ENCODE measurements at places on chromosomes 16 and 17.

GRCh38 chr17:28347261-28347891 lies 10.0 kb downstream of the POLDIP2 start:
- DNase-seq: no peak

DNA sequence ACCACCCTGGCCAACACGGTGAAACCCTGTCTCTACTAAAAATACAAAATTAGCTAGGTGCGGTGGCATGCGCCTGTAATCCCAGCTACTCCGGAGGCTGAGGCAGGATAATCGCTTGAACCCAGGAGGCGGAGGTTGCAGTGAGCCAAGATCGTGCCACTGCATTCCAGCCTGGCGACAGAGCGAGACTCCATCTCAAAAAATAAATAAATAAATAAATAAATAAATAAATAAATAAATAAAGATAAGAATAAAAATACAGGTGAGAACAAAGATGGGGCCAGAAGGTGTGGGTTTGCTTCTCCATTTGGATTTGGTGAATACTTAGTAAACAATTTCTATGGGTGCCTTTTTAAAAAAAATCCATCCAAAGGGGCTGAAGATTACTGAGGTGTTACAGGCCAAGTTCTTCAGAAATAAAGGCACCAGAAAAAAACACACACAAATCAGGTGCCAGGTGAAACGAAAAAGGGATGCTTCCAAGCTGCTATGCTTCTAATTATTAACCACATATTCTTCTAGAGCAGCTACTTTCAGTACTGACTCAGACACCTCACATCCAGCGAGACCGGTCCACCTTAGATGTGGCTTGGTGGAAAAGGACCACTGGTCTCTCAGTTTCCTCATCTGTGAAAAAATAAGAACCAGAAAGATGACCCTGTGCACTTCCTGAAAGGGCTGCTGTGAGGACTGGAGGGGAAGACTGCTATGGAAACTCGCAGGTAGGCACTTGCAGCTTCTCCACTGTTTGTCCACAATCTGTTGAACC lies 9.2 kb downstream of the GLYR1 start:
- DNase-seq: no peak

DNA sequence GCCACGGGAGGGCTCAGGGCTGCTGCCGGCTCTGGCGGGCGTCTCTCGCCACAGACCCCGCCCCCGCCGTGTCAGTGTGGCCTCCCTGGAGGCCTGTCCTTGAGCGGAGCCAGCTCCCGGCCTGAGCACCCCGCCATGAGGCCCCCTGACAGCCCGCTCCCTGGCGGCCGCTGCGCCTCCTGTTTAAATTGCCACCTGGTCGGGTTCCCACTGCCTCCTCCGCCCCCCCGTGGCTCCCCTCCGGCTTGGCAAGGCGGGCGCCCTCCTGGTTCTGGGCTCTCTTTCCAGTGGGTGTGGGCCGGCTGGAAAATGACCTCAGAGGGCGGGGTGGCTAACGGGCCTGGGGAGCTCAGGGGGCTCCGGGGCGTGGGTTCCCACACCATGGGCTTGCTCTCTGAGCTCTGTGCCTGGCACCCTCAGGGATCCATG lies 42.1 kb upstream of the SSTR5 start:
- no peak for DNase-seq

GRCh38 chr17:49344914-49345313 lies 17.1 kb downstream of the ZNF652 start:
- DNase-seq: no peak

DNA sequence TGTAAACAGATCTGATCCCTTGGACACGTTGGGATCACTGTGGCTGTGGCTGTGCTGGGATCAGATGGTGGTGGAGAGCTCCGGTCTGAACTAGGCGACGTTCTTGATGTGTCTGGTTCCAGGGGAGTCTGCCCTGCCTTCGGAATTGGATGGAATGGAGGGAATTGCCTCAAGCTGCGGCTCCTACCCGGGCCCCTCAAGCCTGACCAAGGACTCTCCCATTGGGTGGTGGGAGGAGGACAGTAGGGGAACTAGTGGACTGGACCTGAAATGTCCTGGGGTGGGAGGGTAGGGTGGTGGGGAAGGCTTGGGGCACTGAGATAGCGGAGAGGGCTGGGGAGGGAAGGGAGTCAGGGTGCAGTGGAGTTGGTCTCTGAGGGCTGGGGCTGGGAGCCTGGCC lies 3.2 kb upstream of the UBALD1 start:
- no peak for DNase-seq

- DNase-seq: no peak
Measured at GRCh38 chr17:4679658-4680057, 24.3 kb downstream of the PELP1 start.

GRCh38 chr17:60138769-60139437 lies 10.9 kb upstream of the CA4 start:
- no peak for DNase-seq

GRCh38 chr17:58974354-58974753 lies 132.3 kb downstream of the TRIM37 start:
- no peak for DNase-seq

GRCh38 chr17:68053231-68054013 lies 17.9 kb downstream of the KPNA2 start:
- no peak for DNase-seq

- DNase-seq: no peak
Measured at GRCh38 chr17:64920026-64920418, 744 bp upstream of the LRRC37A3 start.

DNA sequence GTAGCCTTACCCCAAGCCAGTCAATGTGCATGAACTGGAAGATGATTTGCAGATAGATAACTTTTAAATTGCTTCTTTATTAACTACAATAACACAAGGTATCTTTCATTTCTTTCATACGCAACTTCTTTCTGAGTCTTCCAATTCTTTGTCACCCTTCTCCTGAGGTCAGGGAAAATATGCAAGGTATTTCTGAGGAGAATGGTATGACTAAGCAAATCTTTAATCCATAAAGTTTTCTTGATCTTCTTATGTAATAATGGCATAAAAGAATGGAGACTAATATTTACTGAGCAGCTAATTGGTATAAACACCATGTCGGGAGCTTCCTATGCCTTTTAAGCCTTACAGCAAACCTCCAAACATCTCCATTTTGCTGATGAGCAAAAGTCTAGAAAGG lies 438.9 kb downstream of the KCNJ2 start:
- DNase-seq: no peak

DNA sequence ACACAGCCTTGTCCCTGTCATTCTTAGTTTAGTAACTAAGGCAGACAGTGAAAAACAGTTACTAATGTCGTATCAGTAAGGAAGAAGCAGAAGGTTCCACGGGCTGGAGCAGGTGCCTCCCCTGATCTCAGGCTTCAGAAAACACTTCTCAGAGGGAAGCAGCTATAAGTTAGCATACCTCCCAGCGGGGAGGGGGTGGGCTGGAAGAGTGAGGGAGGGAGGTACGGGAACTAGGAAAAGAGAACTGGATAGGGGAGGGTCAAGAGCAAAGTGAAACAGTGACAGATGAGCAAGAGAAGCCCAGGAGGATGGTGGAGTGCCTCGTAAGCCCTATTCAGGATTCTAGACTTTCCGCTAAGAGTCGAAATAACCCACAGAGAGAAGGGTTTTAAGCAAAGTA lies 186.3 kb upstream of the XYLT1 start:
- DNase-seq: no peak

GRCh38 chr17:32477220-32477619 lies 9.6 kb upstream of the CDK5R1 start:
- no peak for DNase-seq

DNA sequence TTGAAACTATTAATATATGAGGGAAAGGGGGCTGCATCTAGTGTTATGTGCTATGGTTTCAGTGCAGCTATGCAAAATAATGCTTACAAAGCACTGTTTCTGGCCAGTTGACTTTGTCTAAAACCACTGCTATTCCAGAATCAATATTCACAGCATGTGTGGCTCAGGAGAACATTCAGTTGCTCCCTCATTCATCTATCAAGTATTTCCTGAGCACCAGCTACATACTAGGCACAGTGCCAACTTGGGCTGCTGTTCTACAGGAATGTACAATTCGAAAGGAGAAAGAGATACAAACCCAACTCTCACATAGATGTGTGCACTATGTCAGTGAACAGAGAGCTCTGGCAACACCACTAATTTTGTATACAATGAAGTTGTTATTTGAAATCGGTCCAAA lies 183.0 kb downstream of the PHKB start:
- no peak for DNase-seq

DNA sequence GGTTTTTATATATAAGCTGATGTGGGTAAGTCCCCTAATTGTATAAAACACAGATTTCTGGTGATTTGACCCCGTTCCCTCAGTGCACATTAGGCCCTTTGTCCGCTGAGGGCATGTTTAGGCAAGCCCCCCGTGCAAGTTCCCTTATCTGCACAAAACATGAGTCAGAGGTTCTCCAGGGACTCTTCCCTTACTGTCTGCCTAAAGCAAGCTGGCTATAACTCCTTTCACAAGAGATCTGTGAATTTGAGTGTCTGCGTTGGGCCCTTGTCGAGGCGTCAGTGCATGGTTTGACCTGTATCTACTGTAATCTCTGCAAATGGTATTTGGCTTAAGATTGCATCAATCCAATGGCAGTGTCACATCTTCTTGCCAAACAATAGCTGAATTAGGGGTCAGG lies 712.8 kb downstream of the CDH8 start:
- no peak for DNase-seq

GRCh38 chr16:77439106-77439505 lies 4.3 kb upstream of the ADAMTS18 start:
- no peak for DNase-seq

DNA sequence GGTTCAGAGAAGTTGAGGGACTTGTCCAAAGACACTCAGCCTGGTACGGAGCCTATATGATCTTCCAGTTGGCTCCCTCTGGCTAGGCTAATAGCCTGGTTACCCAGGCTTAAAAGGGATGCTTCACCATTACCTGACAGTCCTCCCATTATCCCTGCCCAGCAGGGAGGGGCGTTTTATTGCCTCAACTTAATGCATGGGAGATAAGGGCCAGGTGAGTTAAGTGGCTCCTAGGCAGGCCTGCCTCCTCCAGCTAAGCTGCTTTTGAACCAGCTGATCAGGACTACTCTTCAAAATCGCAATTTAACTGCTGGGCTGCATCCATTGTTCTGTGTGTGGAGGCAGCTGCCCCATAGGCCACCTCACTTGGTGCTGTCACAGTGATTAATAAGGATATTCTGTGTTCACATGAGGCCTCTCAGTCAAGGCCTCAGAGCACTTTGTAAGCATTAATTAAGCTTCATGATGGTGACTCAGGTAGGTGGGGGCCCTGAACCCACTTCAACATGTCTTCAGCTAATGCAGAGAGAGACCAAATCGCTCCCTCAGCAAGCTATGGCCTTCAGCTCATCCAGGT lies 27.9 kb downstream of the SMPD3 start:
- no peak for DNase-seq

- no peak for DNase-seq
Measured at GRCh38 chr16:56298116-56298515, 106.8 kb downstream of the GNAO1 start.

DNA sequence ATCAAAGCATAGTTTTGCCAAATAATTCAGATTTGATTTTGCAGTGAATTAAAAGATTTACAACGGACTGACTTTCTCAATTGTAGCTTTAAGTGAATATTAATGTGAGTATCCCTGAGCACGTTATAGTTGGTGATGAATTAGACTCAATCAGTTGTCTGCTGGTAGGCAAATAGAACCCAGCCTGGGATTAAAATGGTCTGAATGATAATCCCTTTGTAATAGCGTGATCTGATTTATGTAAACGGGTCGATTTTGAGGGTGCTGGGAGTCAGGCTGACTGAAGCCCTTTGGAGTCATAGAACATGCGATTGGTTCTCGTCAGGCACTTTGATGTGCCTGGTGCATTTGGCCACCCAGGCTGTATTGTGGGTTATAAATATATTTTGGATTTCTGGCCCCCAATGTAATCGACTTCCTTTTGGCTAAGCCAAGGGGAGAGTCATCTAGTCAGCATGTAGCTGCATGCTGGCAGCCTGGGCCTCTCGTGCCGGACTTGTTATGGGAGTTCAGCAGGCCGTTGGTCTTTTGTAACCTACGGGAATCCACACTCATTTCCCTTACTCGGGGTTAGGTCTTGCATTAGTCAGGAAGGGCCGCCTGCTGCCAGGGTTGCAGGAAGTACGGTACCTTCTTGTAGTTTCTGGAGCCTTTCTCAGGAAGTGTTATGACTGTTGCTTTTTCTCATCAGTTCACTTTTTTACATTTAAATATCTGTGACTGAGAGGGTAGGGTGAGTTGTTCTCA lies 5.4 kb downstream of the PGS1 start:
- DNase-seq: peak; percentile 42
